ENCODE measurements at places on chromosomes 3 and 15.

DNA sequence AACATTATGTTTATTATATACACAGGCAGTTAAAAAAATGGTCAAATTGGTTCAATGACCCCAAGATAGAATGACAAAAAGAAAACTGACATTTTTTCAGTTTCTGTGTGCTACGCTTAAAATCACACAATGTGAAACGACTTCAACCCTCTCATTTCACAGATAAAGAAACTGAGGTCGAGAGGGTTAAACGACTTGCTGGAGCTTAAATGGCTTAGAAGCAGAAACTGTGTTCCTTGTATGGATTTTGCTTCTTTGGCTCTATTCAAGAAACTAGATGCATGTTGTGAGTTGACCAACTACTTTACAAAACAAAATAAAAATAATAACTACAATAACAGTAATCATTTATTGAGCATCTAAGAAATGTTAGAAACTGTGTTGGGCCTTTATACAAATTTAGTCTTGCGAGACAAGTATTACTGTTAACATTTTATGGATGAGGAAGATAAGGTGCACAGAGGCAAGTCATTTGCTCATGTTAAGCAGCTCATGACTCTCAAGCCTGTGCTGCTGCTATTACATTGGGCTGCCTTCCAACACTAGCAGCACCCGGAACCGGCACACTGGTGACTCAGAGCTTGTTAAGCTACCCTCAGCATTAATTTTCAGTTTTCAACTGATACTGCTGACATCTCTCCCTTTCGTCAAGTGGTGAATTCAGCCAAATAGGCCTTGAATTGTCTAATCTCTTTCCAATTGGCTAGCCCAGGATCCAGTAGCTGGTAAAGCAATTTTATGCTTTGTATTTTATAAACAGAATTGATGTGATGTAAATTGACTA lies 487.6 kb downstream of the NAALADL2 start:
- no peak for DNase-seq

DNA sequence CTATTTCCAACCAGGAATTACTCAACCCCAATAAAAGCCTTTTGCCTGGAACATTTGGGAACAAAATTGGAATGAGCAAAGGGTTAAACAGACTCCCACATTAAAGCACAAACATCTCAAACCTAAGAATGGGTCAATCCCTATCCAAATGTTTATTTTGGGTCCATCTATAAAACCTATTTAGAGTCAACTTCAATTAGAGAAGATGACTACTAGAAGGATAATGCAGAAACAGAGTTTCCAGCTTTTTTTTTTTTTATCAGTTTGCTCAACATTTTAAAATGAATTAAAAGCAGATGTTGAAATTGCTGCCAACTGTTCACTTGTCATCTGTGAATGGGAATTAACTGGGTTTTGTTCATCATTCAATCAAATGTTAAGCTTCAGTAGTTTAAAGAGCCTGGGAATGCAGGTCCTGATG lies 4.1 kb upstream of the TBC1D23 start:
- no peak for DNase-seq

DNA sequence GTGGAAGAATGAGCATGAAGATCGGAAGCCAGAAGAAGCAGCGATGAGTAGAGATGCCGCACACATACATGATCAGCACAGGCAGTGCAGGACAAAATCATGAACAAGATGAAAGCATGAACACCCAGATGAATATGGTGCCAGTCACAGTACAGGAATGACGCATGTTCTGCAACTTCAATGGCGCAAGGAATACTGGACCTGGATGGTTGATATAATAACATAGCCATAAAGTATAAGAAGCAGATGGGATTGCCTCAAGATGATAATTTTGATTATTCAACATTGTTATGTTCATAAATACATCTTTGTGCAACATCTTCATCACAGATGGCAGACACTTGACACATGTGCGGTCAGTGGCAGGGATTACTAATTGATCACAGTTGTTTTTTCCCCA lies 59.7 kb upstream of the SLCO3A1 start:
- DNase-seq: no peak

GRCh38 chr3:120983321-120983665 lies 75.3 kb downstream of the STXBP5L start:
- no peak for DNase-seq

DNA sequence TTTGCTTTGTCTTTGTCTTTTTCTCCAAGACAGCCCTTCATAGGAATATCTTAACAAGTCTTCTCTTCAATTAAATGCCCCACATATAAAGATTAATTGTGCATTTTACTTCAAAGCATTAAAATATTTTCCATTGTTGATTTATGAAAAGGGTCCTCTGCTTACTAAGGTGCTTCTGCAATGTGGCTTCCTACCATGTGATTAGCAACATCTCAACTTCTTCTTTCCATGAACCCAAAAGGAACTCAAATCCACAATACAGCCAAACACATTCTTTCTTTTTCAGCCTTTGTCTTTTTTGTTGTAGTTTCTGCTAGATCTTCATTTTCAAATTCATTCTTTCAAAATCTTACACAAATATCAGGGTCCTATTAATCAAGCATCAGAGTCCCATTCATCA lies 309.2 kb downstream of the NSUN3 start:
- no peak for DNase-seq

- DNase-seq: no peak
Measured at GRCh38 chr15:39530480-39531342, 50.2 kb upstream of the THBS1 start.
